ENCODE measurements at places on chromosomes 7 and 10.

GRCh38 chr7:157890921-157891401 is 554.2 kb downstream of the DNAJB6 start:
- DNase-seq: no peak

DNA sequence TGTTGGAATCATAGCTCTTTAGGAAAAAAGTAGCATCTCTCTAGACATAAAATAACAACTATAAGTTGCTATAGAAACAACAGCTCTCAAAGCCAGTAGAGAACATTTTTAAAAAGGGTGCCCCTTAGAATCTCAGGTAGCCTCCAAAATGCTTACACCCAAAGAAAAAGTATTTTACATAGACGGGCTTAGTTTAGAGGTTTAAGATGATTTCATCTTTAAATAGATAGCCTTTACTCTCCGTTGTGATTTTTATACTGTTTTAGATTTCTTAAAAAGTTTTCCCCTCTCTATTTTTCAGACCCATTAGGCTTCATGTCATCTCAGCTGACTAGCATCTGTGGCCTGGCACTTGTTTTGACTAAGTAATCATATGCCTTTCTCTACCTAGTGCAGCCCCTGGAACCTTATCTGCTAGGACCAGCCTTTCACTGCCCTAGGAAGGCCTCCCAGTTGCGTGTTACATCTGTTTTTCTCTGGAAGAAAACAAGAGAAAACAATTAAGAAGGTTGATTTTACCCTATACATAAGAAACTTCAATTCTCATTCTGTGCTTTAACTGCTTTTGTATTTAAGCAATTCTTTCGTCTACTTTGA is 6.9 kb upstream of the BPGM start:
- no peak for DNase-seq

GRCh38 chr10:132476146-132477065 is 61.2 kb upstream of the INPP5A start:
- DNase-seq: no peak

DNA sequence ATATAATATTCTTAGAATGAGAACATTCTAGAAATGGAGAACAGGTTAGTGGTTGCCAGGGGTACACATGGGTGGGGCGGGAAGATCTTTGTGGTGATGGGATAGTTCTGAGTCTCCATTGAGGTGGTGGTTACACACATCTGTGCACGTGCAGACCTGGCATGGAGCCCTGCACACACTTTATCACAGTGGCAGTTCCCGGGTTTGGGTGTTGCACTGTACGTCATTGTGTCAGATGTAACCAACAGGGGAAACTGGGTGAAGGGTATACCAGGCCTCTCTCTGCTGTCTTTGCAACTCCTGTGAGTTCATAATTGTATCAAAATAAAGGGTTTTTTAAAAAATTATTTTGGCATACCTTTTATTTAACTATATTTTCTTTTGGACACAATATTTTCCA is 51.1 kb downstream of the LMTK2 start:
- DNase-seq: no peak

DNA sequence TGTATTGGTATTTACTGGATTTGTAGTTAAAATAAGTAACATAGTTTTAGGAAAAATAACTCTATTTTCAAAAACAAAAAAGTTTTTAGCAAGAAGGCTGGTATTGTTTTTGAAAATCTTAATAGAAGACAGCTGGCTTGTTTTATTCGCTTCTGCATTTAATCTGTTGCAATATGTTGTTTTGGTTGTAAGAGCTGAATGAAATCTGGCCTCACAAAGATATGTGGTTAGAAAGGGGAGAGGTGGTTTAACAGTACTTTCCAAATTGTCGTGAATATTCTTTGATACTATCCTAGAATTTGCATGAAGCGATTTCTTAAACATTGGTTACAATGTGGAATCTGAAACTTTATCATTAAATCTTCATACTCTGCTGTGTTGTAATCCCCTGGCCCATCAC is 355.9 kb upstream of the FZD8 start:
- DNase-seq: no peak

- DNase-seq: no peak
Measured at GRCh38 chr10:71945819-71946474, 18.2 kb upstream of the CHST3 start.

- no peak for DNase-seq
Measured at GRCh38 chr7:27863880-27864279, 123.9 kb downstream of the TAX1BP1 start.
